ENCODE measurements at places on chromosomes 12 and 14. TPM values are rescaled to one million over a fixed set of nuclear protein-coding genes. Genes with fewer than 3 reads are reported as not detected.

DNA sequence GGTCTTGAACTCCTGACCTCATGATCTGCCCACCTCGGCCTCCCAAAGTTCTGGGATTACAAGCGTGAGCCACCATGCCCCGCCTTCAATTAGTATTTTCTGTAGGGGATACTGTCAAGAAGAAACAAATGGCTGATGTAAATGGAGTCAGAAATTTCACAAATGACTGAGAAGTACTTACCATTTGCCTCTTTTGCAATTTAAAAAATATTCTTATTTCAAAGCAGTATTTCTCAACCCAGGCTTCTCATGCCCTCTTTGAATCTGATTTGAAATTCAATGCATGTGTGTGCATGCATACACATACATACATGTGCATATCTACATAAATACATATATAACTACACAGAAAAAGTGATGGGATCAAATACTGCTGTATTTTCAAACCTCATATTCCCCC is 4.4 kb downstream of the PSMA6 start:
- H3K36me3 ChIP-seq, result peaks cover 15% of the 10 kb centered on the region
- H3K27ac ChIP-seq, result peak overlapping the region; percentile 53
- no peak for DNase-seq

GRCh38 chr12:16555630-16556029 is 50.3 kb downstream of the LMO3 start:
- no peak for DNase-seq
- H3K36me3 ChIP-seq, result no peaks in the 10 kb centered on the region
- no peaks in the 10 kb centered on the region for H3K4me1 ChIP-seq
- no peak overlapping the region for H3K27ac ChIP-seq
- no peak overlapping the region for H3K4me3 ChIP-seq
- no peaks in the 10 kb centered on the region for H3K27me3 ChIP-seq

- H3K4me3 ChIP-seq, result no peak overlapping the region
- no peaks in the 10 kb centered on the region for H3K4me1 ChIP-seq
- H3K36me3 ChIP-seq, result no peaks in the 10 kb centered on the region
- H3K27ac ChIP-seq, result no peak overlapping the region
Observed at GRCh38 chr12:105555556-105556295, 225.2 kb downstream of the C12orf75 start.

DNA sequence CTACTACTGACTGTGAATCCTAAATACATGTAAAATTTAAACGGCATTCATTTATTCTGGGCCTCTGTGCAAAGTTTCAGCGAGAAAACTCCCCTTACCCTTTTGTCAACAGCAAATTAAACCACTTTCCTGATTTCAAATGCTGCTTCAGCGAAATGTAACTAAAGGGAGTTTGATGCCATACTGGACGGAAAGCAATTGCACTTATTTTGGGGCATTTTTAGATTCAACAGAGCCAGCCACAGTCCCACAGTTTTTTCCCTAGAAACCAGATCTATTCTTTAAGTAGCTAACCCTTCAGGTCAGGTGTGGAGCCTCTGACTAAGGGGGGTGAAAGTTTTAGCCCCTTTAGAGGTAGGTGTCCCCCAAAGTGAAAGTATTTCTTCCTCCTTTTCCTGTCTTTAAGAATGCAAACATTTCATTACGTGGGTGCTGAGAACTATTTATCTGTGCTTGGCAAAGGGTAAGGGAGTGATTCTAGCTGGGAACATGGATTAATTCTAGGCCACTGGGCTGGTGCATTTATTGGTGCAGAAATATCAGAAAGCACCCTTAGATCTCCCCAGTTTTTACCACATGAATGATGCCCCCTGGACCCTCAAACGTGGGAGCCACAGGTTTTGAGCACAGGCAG is 72.7 kb downstream of the SPTB start:
- no peak for DNase-seq
- H3K4me3 ChIP-seq, result no peak overlapping the region
- no peaks in the 10 kb centered on the region for H3K4me1 ChIP-seq

- peak; percentile 33 for DNase-seq
- H3K27ac ChIP-seq, result no peak overlapping the region
- no peaks in the 10 kb centered on the region for H3K36me3 ChIP-seq
Observed at GRCh38 chr12:1533205-1533601, 61.2 kb downstream of the FBXL14 start.

DNA sequence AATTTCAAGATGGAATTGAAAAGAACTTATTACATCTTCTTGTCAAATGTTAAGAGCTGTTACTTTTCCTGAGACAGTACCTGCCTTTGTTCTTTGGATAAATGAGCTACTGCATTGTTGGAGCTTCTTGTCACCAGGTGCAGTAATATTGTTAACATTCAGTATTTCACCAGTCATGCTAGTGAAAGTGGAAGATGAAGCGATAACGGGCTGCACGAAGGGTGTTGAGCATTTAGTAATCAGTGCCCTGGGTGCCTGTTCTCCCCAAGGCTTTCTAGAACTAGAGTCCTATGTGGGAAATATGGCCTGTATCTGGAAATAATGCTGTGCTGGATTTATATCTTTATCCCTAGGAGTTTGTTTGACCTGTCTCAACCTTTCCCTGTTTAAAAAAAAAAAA is 83.2 kb downstream of the PPP2R5C start:
- peak overlapping the region; percentile 69 for H3K4me3 ChIP-seq
- peak overlapping the region; percentile 88 for H3K27ac ChIP-seq
- no peaks in the 10 kb centered on the region for H3K27me3 ChIP-seq
- H3K36me3 ChIP-seq, result peaks cover 7% of the 10 kb centered on the region
- peaks cover 96% of the 10 kb centered on the region for H3K4me1 ChIP-seq

DNA sequence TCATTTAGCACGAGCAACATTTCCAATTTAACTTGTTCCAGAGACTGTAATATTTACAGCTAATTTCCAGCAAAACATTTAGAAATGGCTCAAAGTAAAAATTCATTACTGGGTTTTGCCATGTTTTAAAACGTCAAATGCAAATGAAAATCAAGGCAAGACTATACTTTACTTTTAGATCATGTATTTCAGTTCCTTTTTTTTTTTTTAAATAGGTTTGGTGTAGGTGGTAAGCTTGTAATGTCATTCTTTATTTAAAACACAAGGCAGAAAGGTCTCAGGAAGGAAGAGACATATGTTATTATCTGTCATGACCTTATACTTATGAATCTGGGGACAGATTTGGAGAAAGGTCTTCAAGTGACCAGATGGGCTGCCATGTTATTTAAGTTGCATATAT is 54.1 kb downstream of the GRIP1 start:
- no peaks in the 10 kb centered on the region for H3K4me1 ChIP-seq
- DNase-seq, result no peak
- H3K4me3 ChIP-seq, result no peak overlapping the region
- no peaks in the 10 kb centered on the region for H3K27me3 ChIP-seq
- H3K36me3 ChIP-seq, result no peaks in the 10 kb centered on the region

- H3K36me3 ChIP-seq, result peaks cover 2% of the 10 kb centered on the region
- peak; percentile 23 for DNase-seq
- peaks cover 21% of the 10 kb centered on the region for H3K4me1 ChIP-seq
- H3K4me3 ChIP-seq, result peak overlapping the region; percentile 78
Observed at GRCh38 chr12:79689477-79690141, 1.2 kb downstream of the PAWR start.

DNA sequence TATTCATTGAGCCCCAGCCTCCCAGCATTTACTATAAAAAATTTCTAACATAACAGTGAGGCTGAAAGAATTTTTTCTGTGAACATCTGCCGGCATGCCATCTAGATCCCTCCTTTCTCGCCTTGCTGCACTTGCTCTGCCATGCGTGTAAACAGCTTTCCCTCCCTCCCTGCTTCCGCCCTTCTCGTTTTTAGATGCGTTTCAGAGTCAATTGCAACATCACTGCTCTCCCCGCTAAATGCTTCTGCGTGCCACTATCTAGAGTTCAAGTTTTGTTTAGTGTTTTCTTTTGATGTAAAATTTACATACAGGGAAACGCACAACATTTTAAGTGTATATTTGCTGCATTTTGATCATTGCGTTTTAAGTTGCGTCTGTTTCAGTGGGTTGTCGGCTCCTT is 83.6 kb downstream of the CCDC92 start:
- peaks cover 25% of the 10 kb centered on the region for H3K27me3 ChIP-seq
- no peak overlapping the region for H3K4me3 ChIP-seq
- no peak for DNase-seq
- no peaks in the 10 kb centered on the region for H3K4me1 ChIP-seq
- H3K36me3 ChIP-seq, result no peaks in the 10 kb centered on the region

DNA sequence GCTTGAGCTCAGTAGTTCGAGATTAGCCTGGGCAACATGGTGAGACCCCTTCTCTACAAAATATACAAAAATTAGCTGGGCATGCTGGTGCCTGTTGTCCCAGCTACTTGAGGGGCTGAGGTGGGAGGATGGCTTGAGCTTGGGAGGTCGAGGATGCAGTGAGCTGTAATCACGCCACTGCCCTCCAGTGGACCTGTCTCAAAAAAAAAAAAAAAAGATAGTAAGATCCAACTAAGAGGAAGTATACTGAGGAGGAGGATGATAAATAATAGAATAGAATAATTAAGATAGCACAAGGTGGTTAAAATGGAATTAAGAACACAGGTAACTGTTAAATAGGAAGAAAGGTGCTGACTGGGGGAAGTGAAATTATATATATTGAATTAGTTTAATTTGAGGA is 37.0 kb upstream of the BAZ1A start:
- DNase-seq, result no peak
- H3K27me3 ChIP-seq, result no peaks in the 10 kb centered on the region
- no peaks in the 10 kb centered on the region for H3K36me3 ChIP-seq
- H3K4me1 ChIP-seq, result no peaks in the 10 kb centered on the region
- H3K4me3 ChIP-seq, result no peak overlapping the region
- no peak overlapping the region for H3K27ac ChIP-seq

DNA sequence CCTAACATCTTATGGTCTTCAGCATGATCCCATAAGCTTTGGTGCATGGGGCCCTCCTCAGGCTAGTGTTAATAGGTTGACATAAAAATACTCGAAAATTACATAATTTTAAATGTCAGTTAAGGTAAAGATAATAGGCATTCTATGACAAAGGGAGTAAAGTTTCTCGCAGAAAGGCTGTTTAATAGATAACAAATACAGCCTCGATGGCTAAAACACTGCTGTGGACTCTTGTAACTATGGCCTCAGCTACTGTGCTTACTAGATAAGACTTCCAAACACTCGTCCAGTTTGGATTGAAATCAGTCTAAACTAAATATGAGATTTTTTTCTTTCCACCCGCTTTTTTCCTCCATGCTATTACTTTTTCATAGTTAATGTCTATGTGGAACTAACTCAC is 23.2 kb upstream of the MGST1 start:
- H3K4me1 ChIP-seq, result no peaks in the 10 kb centered on the region
- no peak for DNase-seq
- peaks cover 1% of the 10 kb centered on the region for H3K36me3 ChIP-seq

DNA sequence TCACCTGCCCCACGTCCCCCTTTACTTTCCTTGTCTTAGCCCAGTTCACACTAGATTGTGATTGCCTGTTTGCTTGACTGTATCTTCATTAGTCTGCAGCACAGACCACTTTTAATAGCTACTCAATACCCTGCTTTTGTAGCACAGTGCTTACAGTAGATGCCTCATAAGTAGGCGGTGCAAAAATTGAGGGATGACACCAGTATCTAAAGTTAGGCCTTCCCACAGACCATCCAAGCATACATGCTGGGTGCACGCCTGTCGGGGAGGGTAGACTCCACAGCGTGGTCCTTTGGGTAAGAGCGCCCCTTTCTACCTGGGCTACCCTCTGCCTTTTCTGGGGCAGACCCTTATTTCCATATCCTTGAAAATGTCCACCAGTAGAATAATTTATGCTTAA is 140.8 kb downstream of the GCH1 start:
- H3K27me3 ChIP-seq, result peaks cover 7% of the 10 kb centered on the region
- H3K4me1 ChIP-seq, result peaks cover 25% of the 10 kb centered on the region
- H3K4me3 ChIP-seq, result no peak overlapping the region
- DNase-seq, result no peak

Gene BBS10
- 3.8 TPM for total RNA-seq

Gene SLC17A8
- not detected for total RNA-seq

Gene AKAP6
- total RNA-seq, result 3.6 TPM

Gene TMEM52B
- total RNA-seq, result not detected

Gene TPPP2
- total RNA-seq, result not detected

All from activated T-cell treated with anti-CD3 and anti-CD28 coated beads, Interleukin-2, amount 50 U/mL, for 72 hours (primary cell).